T-helper 1 cell (primary cell): ENCODE measurements at places on chromosomes 6 and 20.

DNA sequence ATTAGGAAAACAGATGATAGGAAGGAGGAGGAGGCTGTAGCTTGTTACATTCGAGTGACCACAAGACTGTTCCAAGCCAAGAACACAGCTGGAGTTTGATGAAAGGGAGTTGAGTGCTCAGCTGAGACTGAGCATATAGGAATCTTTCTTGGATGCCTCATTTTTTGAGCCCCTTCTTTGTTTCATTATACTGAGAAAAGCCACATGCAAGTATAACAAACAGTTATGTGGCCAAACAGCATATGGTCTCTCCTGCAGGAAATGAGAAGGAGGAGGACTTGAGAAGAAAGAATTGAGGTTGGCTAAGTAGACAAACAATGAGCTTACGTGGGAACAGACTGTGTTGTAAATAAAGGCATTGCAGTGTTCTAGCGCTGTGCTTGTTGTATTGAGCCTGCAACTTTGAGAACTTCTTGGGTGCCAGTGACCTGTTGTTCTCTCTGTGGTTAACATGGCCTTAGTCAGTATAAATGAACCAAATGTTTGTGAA lies 78.3 kb downstream of the AKAP7 start:
- no peak for DNase-seq

- DNase-seq, result no peak
Measured at GRCh38 chr20:33636776-33637175, 25.4 kb upstream of the C20orf144 start.

- no peak for DNase-seq
Measured at GRCh38 chr6:129516005-129516404, 194.0 kb downstream of the ARHGAP18 start.

DNA sequence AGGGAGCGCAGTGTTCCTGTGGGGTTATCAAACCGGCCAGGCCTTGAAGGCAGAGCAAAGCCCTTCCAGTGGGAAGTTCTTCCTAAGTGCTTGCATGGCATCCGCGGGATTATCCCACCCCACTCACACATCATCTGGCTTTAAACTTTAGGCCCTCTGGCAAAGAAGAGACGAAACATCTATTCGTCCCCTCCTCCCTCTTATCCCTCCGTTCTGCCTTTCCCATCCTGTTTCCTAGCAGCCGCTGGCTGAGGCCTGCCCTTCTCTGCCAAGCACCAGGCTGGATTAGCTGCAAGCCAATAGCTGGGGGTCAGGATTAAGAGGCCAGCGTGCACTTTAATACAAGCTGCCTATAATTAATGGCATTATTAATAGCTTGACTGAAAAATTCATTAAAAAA lies 621.0 kb downstream of the PKHD1 start:
- no peak for DNase-seq

DNA sequence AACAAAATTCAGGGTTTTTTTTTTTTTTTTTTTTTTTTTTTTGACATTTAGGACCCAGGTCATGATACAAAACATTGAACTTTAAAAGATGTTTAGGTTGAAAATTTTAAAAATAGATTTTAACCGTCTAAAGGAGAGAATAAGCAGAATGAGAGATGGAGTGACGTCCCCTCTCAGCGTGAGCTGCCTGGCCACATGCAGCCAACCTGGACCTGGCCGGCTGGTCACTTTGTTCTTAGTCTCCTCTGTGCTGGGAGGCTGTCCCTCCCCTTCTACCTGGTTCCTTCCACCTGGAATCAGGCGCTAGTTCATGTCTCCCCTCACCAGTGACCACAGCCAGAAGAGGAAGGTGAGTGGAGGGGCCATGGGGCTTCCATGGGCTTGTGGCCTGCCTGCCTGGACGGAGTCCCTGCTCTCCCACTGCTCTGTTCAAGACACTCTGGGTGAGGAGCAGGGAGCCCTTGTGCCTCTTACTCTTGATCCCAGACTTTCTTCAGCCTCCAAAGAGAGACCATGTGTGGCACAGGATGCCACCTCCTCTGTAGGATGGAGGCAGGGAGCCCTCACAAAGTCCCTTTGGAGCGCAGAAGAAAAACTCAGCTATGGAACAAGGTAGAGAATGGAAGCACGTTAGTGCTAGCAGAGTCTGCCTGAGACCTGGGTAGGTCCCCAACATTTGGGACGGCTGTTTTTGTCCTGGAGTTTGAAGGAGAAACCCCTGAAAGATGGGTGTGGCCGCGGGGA lies 31.7 kb downstream of the IRF4 start:
- DNase-seq, result no peak

GRCh38 chr20:18428490-18429173 lies 38.2 kb downstream of the DZANK1 start:
- DNase-seq, result no peak

DNA sequence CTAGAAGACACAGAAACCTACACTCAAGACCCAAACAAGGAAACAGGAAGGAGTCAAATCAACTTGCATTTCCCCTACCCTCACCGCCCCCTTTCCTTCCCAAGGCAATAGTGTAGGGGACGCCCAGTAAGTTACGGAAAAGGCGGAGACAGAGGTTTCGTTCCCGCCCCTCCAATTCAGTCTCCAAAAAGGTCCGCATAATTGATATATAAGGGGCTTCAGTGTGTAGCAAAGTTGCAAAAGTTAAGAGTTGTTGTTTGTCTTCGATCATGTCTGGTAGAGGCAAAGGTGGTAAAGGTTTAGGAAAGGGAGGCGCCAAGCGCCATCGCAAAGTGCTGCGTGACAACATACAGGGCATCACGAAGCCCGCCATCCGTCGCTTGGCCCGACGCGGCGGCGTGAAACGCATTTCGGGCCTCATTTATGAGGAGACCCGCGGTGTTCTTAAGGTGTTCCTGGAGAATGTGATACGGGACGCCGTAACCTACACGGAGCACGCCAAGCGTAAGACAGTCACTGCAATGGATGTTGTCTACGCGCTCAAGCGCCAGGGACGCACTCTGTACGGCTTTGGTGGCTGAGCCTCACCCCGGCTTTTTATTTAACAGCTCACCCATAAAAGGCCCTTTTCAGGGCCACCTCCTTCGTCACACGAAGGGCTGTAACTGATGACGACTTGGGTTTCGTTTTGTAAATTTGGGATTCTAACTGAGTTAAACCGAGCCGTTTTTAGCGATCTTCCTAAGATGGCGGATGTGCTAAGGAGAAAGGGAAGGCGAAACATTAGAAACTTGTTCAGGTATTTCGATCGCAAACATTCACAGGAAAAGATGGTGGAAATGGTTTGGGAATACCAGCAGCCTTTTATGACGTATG lies 124.6 kb upstream of the BTN3A2 start:
- peak; percentile 97 for DNase-seq

- no peak for DNase-seq
Measured at GRCh38 chr6:21102201-21102600, 491.4 kb upstream of the SOX4 start.

GRCh38 chr6:137736048-137736818 lies 130.8 kb upstream of the TNFAIP3 start:
- no peak for DNase-seq

GRCh38 chr6:144156338-144156737 lies 6.0 kb downstream of the STX11 start:
- no peak for DNase-seq

DNA sequence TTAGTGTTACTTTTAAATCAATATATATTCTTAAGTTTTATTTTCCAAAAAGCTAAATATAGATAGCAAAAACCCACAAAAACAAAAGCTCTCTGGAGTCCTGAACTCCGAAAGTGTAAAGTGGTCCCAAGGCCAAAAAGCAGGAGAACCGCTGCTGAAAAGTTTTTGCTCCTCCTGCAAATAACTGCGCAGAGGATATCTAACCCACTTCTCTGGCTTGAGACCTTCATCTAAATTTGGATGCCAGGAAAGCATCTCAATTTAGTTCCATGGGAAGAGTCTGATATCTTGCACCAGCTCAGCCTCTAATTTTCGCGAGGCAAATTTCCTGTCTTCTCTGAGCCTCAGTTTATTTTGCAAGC lies 523 bp downstream of the MRPS10 start:
- no peak for DNase-seq

- no peak for DNase-seq
Measured at GRCh38 chr6:121612927-121613326, 177.5 kb downstream of the GJA1 start.

DNA sequence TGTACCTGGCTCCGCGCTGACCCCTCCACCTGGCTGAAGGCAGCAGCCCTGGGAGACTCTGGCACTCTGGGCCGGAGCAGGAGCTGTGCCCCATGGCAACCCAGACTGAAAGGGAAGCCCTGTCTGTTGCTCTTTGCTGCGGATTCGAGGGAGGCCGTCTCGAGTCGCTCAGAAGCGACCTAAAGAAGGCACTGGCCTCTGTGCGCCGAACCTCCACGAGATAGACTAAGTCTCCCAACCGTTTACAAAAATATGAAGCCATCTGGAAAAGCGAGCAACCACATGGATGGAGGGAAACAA lies 10.5 kb upstream of the TBX18 start:
- DNase-seq, result no peak

- DNase-seq, result no peak
Measured at GRCh38 chr20:57737349-57737748, 27.5 kb upstream of the PMEPA1 start.

GRCh38 chr6:151007076-151007475 lies 141.6 kb downstream of the MTHFD1L start:
- no peak for DNase-seq

GRCh38 chr6:90425161-90425641 lies 128.6 kb upstream of the BACH2 start:
- no peak for DNase-seq

DNA sequence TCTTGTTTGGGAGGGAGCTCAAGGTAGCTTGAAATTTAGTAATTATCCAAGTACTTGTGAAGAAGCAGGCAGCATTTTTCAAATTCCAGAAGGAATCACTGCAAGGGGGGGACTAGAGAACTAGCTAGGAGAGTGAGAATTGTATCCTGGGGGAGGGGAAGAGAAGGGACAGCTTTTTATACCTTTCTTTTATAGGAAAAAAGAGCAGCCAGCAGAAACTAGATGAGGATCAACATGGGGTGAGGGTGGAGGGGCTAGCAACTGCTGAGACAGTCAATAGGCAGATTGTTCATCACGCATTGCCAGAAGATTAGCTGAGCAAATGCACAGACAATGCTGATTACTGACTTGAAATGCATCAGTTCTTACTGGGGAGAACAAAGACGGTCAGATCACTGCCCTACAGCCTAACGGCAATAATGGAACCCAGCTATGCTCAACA lies 514.3 kb upstream of the CITED2 start:
- DNase-seq, result no peak

DNA sequence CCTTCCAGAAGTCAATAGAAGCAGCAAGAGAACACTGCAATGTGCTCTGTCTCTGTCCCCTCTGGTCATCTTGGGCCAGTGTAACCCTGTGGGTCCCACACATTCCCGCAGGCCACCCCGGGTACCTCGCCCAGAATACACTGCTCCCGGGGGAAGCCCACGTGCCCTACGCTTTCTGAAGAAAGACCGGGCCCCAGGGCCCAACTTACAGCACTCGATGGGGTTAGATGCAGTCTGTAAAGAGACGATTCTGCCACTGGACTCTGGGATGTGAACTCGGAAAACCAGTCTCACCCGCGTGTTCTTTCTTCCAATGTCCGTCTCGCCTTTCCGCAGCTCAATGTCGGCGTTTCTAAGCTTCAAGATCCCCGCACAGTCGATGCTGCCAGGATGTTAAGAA lies 68.7 kb downstream of the NFATC2 start:
- no peak for DNase-seq

- DNase-seq, result no peak
Measured at GRCh38 chr6:49576618-49577017, 26.1 kb downstream of the C6orf141 start.

DNA sequence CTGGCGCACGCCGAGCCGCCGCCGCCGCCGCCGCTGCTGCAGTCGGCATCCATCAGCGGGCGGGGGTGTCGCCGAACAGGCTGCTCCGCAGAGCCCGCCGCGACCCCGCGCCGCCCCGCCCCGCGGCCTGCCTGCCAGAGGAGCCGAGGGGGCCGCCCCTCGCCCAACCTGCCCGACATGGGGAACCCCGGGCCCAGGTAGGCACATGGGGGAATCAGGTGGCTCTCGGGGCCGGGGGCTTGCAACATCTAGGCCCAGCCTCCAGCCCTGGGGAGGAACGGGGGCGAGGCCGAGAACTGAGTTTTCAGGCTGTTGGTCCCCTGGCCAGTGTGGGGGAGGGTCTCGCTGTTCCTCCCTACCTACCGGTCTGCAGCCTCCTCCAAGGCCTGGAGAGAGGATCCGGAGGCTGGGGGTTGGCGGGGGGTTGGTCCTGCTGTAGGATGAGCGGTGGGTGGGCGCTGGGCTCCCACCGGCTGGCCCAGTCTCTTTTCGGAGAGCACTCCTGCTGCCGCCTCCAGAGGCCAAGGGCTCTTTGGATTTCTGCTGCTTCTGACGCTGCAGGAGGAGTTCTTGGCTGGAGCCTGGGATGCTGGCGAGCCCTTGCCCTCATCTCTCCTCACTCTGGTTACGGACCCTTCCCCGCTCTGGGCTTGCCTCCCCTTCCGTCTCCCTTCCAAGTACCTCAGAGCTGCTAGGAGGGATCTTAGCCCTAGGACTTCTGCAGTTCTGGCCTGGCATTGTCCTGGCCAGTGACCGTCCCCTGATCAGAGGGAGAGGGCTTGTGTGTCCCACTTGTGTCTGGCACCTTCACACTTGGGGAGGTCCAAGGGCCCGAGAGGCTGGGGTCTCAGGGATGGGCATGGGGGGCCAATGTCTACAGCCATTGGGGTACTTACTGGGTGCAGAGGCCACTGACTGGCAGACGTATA lies at the start of gene EPB41L1:
TSS of gene EPB41L1 (plus strand) at position 41 of the 929 bp plus-strand sequence. CDS start 19,038 bp downstream, outside the sequence.
- DNase-seq, result no peak

DNA sequence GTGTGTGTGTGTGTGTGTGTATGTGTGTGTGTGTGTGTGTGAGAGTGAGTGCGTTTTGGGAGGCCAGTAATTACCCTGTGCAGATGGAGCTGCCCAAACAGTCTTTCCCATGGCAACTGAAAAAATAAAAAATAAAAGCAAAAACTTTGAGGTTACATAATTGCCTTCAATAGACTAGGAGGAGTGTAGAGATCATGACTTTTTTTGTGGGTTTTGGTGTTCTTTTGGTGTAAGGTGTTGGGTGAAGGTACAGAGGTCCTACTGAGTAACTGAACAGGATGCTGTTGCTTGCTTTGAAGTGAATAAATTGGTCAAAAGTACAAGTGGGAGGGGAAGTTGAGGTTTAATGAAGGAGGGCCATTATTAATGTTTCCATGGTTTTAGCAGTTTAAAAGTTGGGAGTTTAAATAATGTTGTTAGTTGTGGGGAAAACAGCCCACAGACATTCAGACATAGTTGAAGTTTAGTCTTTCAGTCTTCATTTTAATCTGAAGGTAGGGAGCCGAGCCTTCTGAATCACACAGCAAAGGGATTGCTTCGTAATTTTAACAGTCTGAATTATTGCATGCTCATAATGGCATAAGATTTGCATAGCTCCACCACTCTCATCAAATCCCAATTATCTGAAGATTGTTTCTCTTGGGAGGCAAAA lies 251.4 kb downstream of the PRL start:
- no peak for DNase-seq

GRCh38 chr6:151958332-151958731 lies 150.8 kb downstream of the ESR1 start:
- no peak for DNase-seq

DNA sequence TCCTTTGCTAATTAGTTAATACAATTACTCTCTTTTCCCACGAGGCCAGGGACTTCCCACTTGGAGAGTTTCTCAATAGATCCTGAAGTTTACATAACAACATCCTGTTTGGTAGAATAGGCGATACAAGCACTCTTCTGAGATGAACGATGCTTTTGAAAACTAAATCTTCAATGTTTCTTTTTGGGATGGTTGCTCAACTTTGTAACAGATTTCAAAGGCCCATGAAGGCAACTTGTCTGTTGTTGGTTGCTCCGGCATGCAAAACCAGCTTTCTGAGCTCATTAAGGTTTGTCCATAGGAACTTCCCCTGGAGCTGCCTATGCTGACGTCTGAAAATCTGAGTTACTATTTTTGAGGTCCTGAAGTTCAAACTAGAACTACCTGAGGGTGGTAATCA lies 25.9 kb upstream of the ROS1 start:
- no peak for DNase-seq

GRCh38 chr6:16741112-16742016 lies 19.9 kb downstream of the ATXN1 start:
- DNase-seq, result no peak
